ENCODE measurements at places on chromosomes 1 and 21.

GRCh38 chr1:52506349-52506748 lies 46.5 kb downstream of the TUT4 start:
- DNase-seq = no peak

- no peak for DNase-seq
Observed at GRCh38 chr1:94725566-94725965, 94.6 kb upstream of the SLC44A3 start.

DNA sequence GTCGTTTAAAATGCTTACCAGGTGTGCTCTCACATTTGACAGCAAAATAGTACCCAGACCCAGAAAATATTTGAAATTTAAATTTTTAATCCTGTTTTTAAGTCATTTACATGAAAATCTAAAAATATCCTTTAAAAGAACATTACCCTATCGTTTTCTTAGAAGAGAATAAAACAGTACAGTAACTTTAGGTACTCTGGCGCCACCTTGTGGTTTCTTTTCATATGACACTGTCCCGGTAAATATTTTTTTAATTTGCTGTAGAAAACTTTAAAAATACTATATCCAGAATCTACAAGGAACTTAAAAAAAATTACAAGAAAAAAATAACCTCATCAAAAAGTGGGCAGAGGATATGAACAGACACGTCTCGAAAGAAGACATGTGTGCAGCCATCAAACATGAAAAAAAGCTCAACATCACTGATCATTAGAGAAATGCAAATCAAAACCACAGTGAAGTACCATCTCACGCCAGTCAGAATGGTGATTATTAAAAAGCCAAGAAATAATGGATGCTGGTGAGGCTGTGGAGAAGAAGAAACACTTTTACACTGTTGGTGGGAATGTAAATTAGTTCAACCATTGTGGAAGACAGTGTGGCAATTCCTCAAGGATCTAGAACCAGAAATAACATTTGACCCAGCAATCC lies 129.2 kb downstream of the RGS21 start:
- peak; percentile 8 for DNase-seq

GRCh38 chr1:866095-866494 lies 57.6 kb upstream of the SAMD11 start:
- DNase-seq = no peak

GRCh38 chr1:93499533-93499932 lies 51.6 kb downstream of the FNBP1L start:
- DNase-seq = no peak

GRCh38 chr1:70856201-70856600 lies 191.4 kb downstream of the PTGER3 start:
- DNase-seq = no peak

- no peak for DNase-seq
Observed at GRCh38 chr1:158059984-158060383, 66.5 kb downstream of the KIRREL1 start.

- peak; percentile 95 for DNase-seq
Observed at GRCh38 chr1:199403531-199404116, 623.9 kb upstream of the NR5A2 start.

DNA sequence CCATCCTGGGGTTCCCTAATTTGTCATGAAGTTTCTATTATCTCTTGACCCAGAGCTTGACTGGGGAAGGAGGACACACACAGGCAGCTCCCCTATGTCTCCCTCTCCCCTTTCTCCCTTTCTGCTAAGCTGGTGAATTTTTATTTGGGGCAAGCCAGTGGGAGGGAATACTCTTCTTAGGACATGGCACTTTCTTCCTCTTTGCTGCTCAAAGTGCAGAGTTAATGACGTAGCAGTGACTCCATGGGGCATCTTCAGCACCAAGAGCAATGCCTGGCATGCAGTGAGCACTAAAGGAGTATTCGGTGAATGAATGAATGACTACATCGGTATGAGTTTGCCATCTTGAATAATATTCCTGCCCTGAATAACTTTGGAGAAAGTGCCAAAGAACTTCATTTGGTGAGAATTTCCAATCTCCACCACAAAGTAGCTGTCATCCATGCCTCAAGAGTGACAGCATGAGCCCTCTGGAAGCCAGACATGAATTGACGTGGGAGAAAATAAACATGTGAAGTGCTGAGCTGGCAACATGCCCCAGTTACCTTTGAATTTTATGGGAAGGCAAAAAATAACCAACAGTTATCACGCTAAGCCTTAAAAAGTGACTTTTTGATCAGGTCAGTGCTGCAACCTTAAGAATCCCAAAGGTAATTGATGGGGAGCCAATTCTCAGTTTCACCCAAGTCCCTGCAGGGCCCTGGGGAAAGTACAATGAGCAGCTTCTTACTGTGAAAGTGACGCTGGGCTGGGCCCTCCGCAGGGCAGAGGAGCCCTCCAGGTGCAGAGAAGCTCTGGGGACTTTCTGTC lies 22.1 kb upstream of the ATF3 start:
- no peak for DNase-seq

- DNase-seq = no peak
Observed at GRCh38 chr1:156689953-156690674, 12.9 kb upstream of the NES start.

- no peak for DNase-seq
Observed at GRCh38 chr1:193083365-193084088, 21.7 kb downstream of the GLRX2 start.

DNA sequence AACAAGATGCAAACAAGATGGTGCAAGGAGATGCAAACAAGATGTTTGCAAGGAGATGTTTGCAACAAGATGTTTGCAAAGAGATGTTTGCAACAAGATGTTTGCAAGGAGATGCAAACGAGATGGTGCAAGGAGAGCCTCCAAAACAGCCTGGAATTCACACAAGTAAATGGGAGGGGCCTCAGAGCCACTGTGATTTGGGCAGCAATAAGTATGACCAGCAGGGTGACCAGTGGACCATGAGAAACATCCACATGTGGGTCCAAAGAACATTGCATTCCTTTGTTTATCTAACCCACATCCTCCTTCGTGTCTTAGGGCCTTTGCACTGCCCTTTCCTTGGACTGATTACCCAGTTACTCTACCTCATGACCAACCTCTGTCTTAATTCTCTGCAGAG lies 162.9 kb downstream of the PLPP3 start:
- no peak for DNase-seq

GRCh38 chr1:225755671-225756319 lies 21.8 kb upstream of the SRP9 start:
- no peak for DNase-seq

DNA sequence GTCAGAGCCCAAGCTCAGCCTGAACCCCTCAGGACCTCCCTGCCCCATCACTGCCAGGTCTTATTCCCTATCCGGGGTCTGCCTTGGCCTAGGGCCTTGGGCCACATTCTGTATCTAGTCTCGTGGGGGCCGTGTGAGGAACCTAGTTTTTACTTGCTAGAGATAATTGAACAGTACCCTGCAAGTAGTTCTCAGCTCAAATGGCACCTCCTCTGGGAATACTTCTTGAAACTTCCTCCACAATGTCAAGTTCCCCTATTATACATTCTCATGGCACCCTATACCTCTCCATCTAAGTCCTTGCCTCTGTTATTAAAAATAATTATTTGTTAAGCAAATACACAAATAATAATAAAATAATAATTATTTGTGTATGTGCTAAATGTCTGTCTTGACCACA lies 32.9 kb upstream of the CSF1 start:
- no peak for DNase-seq

DNA sequence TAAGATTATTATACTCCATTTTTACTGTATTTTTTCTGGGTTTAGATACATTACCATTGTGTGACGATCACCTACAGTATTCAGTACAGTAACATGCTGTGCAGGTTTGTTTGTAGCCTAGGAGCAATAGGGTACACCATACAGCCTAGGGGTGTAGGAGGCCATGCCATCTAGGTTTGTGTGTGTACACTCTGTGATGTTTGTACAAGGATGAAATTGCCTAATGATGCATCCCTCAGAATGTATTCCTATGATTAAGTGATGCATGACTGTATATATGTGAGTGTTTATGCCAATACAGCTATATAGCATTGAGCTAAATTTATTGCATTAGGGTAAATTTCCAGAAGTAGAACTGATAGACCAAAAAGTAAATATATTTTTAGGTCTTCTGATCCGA lies 23.3 kb downstream of the TUFT1 start:
- no peak for DNase-seq

GRCh38 chr1:229318056-229318455 lies 24.8 kb downstream of the CCSAP start:
- DNase-seq = no peak

DNA sequence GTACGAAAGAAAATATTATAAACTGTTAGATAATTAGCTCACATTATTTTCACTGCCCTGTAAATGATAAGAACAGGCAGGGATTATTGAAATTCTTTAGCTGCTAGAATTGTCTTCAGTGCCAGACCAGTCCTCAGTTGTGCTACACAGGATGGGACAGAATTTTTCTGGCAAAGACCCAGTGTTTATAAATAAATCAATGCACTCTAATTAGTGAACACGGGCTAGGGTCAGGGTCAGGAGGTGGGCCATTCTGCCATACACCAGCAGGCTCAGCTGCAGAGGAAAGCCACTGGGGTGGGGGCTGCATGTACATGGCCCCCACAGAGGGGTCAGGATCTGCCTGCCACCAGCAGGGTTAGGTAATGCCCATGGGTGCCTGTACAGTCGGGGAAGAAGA lies 6.4 kb downstream of the BCAR3 start:
- no peak for DNase-seq

GRCh38 chr1:202367271-202367670 lies 18.8 kb downstream of the PPP1R12B start:
- peak; percentile 44 for DNase-seq

DNA sequence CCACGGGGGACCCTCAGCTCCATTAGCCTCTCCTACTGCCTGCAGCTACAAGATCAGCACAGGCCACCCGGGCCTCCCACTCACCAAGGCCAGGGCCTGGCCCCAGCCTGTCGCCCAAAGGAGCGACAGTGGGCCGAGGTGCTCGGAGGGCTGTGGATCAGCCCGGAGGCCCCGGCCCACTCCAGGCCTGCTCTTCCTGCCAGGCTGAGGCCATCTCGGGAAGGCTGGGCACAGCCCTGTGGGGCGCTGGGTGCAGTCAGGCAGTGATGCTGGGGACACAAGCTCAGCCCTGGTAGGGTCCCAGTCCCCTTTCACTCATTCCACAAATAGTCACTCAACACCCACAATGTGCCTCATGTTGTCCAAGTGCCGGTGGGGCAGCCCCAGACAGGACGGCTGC lies 58.8 kb downstream of the CASZ1 start:
- no peak for DNase-seq

- DNase-seq = no peak
Observed at GRCh38 chr1:219940707-219941106, 12.3 kb upstream of the SLC30A10 start.

- no peak for DNase-seq
Observed at GRCh38 chr1:184615301-184615700, 139.4 kb downstream of the EDEM3 start.

DNA sequence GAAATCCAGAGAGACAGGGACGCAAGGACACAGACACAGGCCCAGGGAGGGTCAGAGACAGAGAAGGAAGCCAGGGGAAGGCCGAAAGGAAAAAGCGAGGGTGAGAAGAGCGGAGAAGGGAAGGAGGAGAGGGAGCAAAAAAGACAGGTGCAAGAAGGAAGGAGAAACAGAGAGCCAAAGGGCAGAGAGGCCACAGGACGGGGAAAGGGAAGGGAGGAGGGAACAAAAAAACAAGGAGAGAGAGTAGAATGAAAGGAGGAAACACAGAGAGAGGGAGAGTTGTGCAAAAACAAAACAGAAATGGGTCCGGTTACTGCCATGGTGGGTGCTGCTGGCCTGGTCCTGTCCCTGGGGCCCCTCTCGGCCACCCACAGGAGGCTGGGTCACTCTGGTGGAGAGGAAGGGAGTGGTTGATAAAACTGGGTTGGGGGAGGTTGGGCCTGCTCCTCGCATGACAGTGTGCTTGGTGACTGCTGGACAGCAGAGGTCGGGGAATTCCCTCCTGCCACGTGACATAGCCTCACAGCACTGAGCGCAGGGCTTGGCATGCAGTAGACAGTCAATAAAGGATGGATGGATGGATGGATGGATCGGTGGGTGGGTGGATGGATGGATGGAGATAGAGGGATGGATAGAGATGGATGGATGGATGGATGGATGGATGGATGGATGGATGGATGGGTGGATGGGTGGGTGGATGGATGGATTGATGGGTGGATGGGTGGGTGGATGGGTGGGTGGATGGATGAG lies 64.8 kb downstream of the RAP1GAP start:
- no peak for DNase-seq

- no peak for DNase-seq
Observed at GRCh38 chr1:84116558-84116957, 27.5 kb upstream of the PRKACB start.

Measured in AG09309 (cell line).